ENCODE measurements at places on chromosomes 5 and 9.

- peak; percentile 18 for DNase-seq
These were observed 143.6 kb downstream of the MRPS30 start for GRCh38 chr5:44952376-44952775.

- no peak for DNase-seq
These were observed 665.7 kb downstream of the DNAH5 start for GRCh38 chr5:13278811-13279210.

DNA sequence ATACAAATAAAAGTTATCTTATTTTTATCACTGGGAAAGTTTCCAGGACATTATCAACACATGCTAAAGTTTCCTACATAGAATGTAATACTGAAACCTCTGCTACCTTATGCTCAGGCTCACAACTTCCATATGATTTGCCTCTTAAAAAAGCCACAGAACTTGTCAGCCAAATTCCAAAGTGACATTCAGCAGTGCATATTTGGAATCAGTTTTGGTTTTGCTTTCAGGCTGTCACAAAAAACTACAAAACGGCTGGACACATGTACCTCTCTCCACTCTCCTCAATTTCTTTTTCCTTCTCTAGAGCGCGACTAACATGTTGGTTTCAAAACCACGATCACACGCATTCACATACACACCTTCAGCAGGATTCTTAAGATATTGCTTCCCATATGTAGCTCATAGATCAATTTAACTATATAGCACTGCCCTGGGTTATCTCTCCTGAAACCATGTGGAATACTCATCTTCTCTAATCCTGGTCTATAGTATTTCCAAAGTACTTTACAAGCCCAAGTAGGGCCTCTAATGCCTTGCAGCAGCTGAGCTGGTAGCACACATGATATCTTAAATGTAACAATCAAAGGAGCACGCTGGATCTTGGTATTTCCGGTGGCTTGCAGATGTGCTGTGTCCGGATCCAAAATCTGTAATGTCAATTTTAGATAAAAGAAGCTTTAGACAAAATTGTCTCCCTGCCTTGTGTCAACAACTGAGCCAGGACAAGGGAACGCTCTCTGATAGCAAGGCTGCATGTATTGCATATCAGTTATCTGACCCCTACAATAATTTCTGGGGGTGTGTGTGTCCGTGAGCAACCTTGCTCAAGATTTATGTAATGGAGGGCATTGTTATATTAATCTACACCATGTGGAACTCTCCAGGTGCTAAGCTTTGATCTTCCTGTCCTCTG, 203.2 kb downstream of the DMRT2 start:
- DNase-seq: no peak

DNA sequence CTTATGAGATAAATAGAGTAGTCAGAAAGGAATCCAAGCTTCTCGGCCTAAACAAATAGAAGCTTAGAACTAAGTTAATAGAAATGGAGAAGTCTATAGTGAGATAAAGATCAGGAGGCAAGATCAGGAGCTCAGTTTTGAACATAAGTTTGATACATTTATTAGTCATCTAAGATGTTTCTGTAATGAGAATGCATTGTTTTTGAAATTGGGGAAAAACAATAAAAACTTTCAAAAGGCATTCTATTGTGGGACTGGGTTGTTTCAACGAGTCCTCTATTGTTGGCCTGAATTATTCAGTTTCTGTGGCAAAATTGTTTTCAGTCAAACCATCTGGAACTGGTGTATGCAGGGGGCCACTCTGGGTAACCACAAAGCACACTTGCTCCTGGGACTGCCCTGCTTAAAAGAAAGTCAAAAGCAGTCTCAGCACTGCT, 181.0 kb upstream of the CLINT1 start:
- no peak for DNase-seq

- DNase-seq: no peak
These were observed 146.6 kb upstream of the SLC24A2 start for GRCh38 chr9:19935422-19935821.

DNA sequence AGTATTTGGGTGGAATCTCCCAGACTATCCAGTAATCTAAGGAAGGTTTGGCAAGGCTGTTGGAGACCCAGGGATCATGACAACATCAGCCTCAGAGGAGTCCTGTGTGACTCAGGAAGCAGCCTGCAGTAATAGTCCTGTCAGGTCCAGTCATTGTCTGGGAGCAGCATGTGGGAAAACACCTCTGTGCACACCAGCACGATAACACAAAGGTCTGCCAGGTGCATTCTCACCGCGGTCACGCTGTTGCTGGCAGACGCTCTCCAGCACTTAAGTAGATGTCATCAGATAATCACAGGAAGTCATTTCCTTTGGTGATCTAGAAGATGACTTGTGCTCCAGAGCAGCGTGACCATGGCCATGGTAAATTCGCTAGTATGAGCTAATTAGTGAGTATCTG, 99.2 kb upstream of the IQGAP2 start:
- DNase-seq: peak; percentile 23

GRCh38 chr9:34630402-34631154, 1.7 kb upstream of the ARID3C start:
- no peak for DNase-seq

GRCh38 chr5:154686490-154686889, 68.7 kb upstream of the LARP1 start:
- no peak for DNase-seq

DNA sequence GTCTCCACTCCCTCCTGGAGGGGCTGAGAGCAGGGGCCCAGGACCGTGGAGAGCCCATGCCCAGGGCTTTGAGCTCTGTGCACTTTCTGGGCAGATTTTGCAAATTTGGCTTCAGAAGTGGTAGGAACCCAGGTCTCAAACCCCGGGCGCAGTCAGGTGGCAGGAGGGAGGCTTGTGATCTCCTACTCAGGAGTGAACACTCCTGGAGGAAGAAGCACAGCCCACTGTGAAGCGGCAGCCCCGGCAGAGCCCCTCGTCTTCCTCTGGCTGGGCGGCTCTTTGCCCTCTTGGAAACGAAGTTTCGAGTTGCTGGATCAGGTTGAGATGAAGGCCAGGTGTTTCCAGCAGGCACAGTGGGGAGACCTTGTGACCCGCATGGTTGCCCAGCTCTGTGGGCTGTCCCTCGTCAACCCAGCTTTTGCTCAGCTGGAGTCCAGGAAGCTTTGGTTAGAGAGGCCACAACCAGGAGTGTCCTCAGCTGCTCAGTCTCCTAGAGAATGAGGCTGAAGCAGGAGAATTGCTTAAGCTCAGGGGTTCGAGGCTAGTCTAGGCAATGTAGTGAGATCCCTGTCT, 48.5 kb downstream of the WNK2 start:
- no peak for DNase-seq

DNA sequence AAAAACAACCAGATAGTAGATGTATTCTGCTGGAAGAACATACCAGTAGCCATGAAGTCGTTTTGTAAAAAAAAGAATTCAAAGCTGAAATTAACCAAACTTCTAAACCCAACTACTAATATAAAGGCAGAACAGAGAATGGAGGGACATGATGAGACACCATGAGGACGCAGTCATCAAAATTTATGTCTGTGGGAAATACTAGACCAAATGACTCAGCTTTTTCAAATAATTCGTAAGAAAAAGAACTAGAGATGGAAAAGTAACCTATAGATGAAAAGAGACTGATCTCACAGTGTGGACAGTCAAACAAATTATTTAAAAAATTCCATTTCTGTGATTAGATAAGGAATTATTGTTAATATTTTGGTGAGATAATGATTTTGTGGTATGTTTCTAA, 10.3 kb downstream of the TTC23L start:
- DNase-seq: no peak

DNA sequence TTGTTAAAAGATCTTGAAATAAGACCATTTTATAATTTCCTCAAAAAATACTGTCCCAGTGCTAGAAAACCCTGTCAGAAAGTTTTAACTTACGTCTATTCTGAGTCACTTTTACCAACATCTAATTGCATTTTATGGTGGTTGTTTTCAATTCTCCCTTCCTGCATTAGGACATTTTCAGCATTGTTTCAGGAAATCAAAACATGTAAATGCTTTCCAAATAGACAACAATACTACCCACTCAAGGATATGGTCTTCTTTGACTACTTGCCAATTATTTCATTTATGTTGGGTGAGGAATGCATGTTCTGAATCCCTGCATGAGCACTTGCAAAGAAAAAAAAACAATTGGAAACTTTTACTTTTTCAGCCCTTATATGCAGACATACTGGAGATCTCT, 284.6 kb upstream of the PDE4D start:
- no peak for DNase-seq

GRCh38 chr9:137099231-137099630, 12.4 kb downstream of the MAN1B1 start:
- DNase-seq: no peak

DNA sequence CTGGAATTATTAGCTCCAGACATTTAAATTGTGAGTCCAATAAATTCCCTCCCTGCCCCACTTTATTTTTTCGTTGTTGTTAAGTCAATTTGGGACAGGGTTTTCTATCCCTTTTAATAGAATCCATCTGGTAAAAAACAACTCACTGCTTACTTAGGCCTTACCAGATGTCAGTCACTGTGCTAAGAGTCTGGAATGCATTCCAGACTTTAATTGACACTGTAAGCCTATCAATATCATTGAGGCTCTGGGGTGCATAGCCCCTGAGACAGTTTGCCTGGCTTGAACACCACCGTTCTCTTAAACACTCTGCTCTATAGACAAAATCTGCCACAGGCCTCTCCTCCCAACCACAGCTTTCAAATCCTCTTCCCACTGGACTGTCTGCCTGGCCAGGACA, 175.9 kb downstream of the NSG2 start:
- DNase-seq: no peak

DNA sequence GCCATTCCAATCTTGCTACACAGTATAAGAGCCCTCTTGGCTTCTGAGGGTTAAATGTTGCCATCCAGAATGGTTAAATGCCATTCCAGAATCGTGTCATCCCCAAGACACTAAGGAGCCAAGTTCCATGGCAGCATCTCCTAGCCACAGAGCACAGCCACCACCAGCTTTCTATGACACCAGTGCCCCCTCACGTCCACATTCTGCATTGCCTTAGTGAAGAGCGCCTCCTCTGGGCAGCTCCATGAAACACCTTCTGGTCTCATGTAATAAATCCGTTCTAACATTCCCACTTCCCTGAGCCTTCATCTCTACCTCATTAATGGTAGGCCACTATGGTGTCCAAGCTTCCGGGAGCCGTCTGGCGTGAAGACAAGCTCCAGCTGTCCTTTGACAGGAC, 12.4 kb downstream of the CBY3 start:
- peak; percentile 45 for DNase-seq

- peak; percentile 34 for DNase-seq
These were observed at the start of gene ZNF300 for GRCh38 chr5:150904479-150905311. TSS of gene ZNF300 (minus strand) at chr5:150904980. CDS start at chr5:150903155, 1,825 bp downstream.

DNA sequence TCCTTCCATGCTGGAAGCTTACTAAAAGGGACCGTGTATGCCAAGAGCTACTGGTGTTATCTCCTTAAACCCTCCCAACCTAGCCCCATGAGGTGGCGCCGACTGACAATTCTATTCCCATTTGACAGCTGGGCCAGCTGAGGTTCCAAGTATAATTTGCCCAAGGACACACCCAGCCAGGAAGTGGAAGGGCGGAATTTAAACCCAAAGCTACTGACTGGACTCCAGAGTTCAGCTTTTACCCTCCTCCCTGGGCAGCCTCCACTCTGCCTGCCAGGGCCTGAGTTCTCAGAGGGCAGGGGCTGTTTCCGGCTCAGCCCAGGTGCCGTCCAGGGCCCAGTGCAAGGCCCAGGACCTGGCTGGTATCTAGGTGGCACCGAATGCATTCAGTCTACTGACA, 71.8 kb downstream of the C9orf50 start:
- DNase-seq: no peak

DNA sequence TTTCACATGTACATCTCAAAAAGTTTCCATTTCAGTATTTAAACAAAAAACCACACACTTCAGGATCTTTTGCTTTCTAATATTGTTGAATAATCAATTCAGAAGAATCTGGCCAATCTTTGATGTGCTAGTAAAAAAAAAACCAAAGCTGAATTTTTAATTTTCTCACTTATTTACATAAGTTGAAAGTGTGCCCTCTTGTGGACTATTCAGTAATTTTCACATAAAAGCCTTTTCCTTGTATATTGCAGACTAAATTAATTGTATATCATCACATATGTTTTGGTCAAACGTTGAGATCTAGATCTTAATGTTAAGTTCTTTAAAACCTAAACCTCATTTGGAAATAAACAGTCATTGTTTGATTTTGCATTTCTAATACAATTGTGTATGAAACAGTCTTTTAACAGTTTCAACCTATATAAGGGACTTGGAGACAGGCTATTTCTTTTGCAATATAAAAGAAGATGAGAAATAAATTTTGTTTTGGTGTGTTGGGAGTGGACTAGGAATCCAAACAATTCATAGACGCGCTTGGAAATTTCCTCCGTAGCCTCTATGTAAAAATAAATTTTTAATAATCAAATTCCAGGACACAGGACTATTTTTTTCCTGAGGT, 68.1 kb downstream of the NIPBL start:
- peak; percentile 47 for DNase-seq

- no peak for DNase-seq
These were observed 4.7 kb upstream of the CLTB start for GRCh38 chr5:176420972-176421544.

GRCh38 chr5:15615859-15616258, 115.9 kb downstream of the FBXL7 start:
- no peak for DNase-seq

DNA sequence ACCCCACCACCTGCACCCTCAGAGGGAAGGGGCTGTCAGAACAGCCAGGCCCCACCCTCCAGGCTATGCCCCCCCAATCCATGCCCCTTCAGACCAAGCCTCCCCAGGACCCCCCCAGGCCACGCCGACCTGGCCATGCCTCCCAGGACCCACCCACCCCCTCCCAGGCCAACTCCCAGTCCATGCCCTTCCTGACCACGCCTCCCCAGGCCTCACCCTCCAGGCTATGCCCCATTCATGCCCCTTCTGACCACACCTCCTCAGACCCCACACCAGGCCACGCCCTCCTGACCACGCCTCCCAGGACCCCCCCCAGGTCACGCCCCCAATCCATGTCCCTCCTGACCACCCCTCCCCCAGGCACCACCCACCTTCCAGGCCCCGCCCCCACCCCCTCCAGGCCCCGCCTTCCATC, 27.6 kb downstream of the TPPP start:
- DNase-seq: no peak

DNA sequence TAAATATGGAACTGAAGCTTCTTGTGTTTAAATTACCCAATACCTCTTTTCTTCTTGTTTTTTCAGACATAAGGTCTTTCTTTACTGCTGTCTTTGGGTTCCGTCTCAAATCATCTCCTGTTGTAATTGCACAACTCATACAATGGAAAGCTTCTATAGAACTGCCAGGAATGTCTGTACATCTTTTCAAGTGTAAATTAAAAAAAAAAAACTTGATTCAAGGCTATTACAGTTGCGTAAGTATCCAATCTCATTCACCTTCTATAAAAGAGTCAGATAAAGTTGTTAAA, 243.5 kb downstream of the ICE1 start:
- no peak for DNase-seq

GRCh38 chr5:133311176-133311575, 259.4 kb downstream of the HSPA4 start:
- no peak for DNase-seq

- peak; percentile 13 for DNase-seq
These were observed 80.1 kb downstream of the ESM1 start for GRCh38 chr5:54905246-54905795.

GRCh38 chr5:132387640-132388117, 18.2 kb downstream of the SLC22A5 start:
- no peak for DNase-seq

Data from activated CD4-positive, alpha-beta T cell treated with anti-CD3 and anti-CD28 coated beads, Interleukin-2, Interleukin-6, amounts not matched to agents 100 ng/mL and 50 ng/mL, durations not matched to agents 16 hours and 8 hours (primary cell).